ENCODE measurements at places on chromosomes 7 and 10.
A peak's percentile ranks its signal among the peaks of the same experiment; 100 is the strongest.

DNA sequence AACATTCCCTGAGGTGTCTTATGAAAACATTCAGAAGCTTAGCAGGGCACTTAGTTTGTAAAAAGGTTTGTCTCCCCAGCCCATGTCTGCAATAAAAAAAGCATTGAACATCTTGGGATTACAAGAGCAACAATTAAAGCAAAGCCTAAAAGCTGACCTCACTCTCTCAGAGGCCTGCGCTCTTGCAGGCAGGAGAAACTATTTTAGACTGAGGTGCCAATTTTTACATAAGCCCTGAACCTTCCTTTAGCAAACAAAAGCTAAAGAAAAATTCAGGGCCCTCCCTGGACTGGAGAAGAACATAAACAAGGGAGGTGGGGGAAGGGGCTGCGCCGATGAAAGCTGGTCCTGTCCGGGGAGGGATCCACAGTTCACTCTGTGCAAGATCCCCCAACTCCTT lies 312.7 kb upstream of the RNF32 start:
- no peak for DNase-seq

GRCh38 chr7:24025094-24025493 lies 258.9 kb upstream of the NPY start:
- no peak for DNase-seq

DNA sequence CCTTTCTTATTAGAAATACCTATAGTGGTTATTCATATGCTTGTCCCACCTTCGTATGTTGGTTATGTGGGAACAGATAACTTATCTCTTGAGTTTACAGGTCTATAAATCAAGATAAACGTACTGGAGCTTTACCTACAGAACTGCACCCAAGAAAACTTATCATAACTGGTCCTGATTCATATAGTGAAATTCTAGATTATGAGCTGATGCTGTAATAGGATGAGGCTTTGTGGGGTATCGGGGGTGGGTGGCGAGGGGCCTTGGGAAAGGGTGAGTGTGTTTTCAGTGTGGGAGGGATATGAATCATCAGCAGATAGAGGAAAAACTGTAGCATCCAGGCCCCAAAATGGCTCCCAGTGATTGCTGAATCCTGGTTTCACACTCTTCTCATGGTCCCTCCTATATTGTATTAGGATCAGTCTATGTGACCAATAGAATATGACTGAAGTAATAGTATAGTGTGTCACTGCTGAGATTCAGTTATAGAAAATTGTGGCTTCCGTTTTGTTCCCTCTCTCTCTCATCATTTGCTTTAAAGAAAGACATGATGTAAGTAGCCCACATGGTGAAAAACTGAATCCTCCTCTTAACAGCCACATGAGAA lies 706.8 kb upstream of the LRRTM3 start:
- no peak for DNase-seq

DNA sequence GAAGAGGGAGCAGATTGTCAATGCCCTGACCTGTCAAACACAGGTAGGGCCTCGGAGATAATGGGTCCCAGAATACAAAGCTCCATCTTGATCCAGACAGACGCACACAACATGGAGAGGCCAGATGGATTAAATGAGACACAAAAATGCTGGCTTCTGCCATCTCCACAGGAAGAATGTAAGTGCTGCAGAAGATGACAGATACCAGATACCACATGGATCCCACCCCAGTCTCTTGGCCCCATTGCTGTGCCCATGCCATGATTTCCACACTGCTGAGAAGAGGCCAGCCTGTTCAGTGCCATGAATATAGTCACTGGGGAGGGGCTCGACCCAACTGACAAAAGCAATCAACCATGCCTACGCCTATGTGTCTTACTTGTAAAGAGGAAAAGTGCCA lies 487.9 kb downstream of the PARD3 start:
- no peak for DNase-seq

- no peak for DNase-seq
Measured at GRCh38 chr10:76766682-76767081, 870.9 kb downstream of the KCNMA1 start.

GRCh38 chr10:62647375-62648092 lies 157.0 kb upstream of the ADO start:
- no peak for DNase-seq

DNA sequence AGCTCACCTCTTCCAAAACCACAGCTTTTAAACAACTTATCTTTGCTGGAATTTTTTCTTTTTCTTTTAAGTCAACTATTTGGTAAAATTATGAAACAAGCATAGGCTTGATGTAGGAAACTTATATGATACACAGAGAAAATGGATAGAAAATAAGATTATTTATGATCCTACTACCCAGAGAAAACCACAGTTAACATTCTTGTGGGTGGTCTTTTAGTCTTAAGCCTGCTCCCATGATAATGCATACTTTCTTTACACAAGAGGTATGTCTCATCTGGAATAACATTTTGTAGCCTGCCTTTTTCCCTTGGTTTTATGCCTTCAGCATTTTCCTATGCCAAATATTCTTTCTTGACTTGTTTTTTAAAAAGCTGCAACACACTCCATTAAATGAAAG lies 21.4 kb downstream of the PLPP4 start:
- DNase-seq = no peak

- DNase-seq = peak; percentile 62
Measured at GRCh38 chr7:47945261-47946015, 2.8 kb downstream of the PKD1L1 start.

- peak; percentile 84 for DNase-seq
Measured at GRCh38 chr10:101214446-101215396, 14.5 kb downstream of the LBX1 start.

All from GM13976 (cell line).